ENCODE measurements at places on chromosomes 16 and 17. TPM values are rescaled to one million over a fixed set of nuclear protein-coding genes. Genes with fewer than 3 reads are reported as not detected.
A peak's percentile ranks its signal among the peaks of the same experiment; 100 is the strongest.

The ABCC11 gene
- total RNA-seq = 0.13 TPM

GRCh38 chr16:57530104-57530521 is 6.3 kb downstream of the CCDC102A start:
- no peak overlapping the region for H3K27ac ChIP-seq
- peaks cover 19% of the 10 kb centered on the region for H3K4me1 ChIP-seq
- no peak overlapping the region for H3K4me3 ChIP-seq
- no peak for DNase-seq
- no peaks in the 10 kb centered on the region for H3K36me3 ChIP-seq

GRCh38 chr17:34424814-34425491 is 61.9 kb upstream of the CCL1 start:
- no peak overlapping the region for H3K4me3 ChIP-seq
- no peak for DNase-seq
- peaks cover 6% of the 10 kb centered on the region for H3K27me3 ChIP-seq
- no peak overlapping the region for H3K27ac ChIP-seq

DNA sequence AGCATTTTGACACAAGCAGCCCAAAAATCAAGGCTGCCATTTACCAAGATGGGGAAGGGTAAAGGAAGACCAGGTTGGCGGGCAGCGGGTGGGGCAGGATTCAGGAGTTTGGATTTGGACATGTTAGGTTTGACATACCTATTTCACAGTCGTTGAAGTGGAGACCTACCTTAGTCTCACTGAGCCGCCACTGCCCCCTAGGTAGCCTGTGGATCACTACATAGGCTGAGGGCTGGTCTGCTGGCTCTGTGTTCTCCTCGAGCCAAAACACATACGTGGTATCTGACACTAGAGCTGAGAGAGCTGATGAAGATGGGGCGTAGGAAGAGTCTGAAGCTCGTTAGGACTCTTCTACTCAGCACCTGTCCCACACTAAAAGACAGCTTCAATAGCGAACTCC is 115.1 kb downstream of the HIC1 start:
- H3K27ac ChIP-seq = no peak overlapping the region
- H3K27me3 ChIP-seq = no peaks in the 10 kb centered on the region
- H3K4me1 ChIP-seq = peaks cover 11% of the 10 kb centered on the region
- no peak for DNase-seq
- no peak overlapping the region for H3K4me3 ChIP-seq

DNA sequence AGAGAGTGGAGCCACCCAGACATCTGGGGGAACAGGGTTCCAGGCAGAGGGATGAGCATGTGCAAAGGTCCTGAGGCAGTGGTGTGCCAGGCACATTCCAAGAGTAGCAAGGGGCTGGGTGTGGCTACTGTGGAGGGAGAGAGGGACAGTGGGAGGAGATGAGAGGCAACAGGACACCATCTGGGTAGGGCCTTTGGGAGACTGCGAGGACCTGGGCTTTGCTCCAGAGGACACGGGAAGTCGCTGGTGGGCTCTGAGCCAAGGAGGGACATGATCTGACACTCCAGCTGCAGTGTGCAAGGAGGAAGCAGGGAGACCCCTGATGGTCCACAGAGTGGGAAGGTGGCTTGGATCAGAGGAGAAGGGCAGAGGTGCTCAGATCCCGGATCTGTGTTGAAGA is 56.7 kb upstream of the MED9 start:
- H3K27me3 ChIP-seq = no peaks in the 10 kb centered on the region
- no peaks in the 10 kb centered on the region for H3K4me1 ChIP-seq
- H3K36me3 ChIP-seq = no peaks in the 10 kb centered on the region

DNA sequence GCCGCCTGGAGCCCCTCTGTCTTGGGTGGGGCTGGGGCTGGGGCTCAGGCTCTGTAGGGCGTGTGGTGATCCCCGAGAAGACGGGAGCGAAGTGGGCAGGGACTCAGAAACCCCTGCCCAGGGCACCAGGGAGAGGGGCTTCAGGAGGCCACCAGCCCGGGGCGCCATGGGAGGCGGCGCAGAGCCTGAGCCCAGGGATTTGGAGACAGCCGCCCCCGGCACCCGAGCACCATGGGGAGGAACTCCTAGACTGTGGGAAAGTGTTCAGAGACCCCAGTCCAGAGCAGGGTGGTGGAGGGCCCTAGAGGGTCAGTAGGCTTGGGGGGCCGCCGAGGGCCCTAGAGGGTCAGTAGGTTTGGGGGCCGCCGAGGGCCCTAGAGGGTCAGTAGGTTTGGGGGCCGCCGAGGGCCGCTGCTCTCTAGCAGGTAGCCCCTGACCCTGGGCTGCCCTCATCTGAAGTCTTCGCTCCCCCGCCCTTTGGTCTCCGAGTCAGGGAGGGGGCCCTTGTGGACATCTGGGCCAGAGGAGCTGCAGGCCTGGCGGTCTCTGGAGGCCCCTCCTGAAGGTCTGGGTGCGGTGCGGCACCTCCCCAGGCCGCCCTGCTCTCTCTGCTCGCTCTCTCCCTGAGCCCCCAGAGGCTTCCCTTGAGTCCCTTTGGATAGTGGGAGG is 734 bp downstream of the ARHGDIG start:
- no peak for DNase-seq
- no peaks in the 10 kb centered on the region for H3K36me3 ChIP-seq
- H3K4me3 ChIP-seq = peak overlapping the region; percentile 52

Measured in A673 (cell line).